ENCODE measurements at places on chromosomes 7 and 10.

DNA sequence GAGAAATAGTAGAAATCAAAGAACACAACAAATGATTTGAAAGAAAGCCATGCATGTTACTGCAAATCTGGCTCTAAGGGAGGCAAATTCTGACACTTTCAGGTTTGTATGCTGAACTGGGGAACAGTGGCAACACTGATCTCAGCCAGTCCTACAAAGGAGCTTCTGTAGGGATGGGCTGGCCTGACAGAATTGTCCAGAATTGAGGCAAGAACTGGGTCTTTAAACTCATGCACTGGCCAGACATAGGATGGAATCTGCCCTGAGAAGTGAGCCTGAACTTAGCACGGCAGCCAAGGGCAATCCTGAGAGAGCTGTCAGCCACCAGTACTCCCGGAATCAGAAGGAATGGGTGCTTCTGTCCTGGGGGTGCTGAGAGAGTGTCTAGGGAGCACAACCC lies 70.9 kb upstream of the RAPGEF5 start:
- DNase-seq: no peak

DNA sequence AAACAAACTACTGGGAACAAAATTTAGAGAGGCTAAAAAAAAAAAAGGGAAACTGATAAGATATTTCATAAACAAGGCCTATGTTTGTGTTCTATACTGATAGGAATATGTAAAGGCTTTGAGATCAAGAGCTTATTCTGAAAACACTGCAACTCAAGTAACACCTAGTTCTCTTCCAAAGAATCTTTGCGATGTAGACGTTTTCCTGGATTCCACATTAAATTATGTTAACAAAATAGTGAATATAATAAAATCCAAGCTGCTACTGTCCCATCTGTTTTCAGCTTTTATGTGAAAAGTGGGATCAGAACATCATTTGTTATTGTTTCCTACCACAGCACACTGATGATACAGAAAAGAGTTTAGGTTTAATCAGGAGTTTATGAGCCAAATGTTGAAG lies 53.0 kb upstream of the RNF148 start:
- no peak for DNase-seq

DNA sequence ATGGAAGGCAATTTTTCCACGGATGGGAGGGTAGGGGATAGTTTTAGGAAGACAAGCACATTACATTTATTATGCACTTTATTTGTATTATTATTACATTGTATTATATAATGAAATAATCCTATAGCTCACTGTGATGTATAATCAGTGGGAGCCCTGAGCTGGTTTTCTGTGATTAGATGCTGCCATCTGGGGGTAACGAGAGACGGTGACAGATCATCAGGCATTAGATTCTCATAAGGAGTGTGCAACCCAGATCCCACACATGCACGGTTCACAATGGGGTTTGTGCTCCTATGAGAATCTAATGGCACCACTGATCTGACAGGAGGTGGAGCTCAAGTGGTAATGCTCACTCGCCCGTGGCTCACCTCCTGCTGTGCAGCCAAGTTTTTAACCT lies 103.9 kb upstream of the STK17A start:
- no peak for DNase-seq

GRCh38 chr7:21946222-21946709 lies 567 bp upstream of the CDCA7L start:
- no peak for DNase-seq

- DNase-seq: no peak
Observed at GRCh38 chr7:159317294-159317693, 172.6 kb upstream of the VIPR2 start.

DNA sequence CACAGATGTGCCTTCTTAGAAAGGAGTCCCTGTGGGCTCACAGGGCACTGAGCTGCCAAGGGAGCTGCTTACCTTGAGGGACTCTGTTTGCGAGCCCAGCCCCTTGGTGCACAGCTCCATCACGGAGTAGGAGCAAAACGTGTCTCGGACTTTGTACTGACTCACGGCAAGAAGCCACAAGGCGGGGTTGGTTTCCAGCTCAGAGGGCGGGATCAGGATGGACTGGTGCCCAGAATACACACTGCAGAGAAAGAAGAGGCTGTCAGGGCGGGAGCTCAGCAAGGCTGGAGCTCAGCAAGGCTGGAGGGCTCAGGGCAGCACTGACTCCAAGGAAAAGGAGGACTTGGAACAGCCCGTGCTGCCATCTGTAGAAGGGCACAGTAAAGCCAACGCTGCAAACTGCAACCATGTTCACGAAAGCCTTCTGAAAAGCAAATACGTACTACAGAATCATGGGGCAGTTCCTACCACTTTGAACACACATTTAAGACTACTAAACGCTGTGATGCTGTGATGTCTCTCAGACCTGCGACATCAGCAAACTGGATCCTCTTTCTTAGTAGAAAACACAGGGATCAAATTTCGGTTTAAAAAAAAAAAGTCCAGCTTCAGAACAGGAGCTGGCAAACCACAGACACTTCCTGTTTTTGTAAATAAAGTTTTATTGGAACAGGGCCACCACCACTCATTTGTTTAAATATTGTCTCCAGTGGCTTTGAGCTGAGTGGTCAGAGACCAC lies 194.3 kb downstream of the ZMYND11 start:
- peak; percentile 70 for DNase-seq

DNA sequence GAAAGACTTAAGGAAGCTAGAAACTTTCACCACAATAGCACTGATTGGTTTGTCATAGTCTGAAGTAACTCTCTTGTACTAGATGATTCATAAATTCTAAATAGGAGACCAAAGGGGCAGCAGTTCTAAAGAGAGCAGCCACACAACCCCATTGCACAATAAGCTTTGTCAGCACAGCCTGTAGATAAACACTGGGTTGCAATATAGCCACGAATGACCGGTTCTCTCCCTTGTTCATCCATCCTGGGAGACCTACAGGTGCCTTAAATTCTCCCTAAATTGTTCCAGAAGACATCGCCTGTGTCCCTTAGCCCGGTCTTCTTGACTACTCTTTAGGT lies 167.0 kb downstream of the SNX13 start:
- DNase-seq: no peak

DNA sequence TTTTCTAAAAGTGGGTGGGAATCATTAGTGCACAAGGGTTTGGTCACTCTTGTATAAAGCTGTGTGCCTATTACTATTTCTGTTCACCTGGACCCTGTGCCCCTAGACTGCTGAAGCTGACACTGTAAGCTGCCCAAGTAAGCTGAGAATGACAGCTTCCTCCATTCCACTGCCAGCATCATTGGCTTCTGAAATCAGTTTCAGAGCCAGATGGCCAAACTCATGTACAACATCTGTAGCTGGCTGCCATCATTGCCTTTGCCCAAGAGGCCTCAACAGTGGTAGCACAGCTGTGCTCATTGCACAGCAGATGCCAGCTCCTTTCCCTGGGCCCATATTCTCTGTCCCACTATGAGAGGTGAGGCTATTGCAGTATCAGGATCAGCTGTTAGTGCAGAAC lies 165.7 kb downstream of the CPEB3 start:
- no peak for DNase-seq

- DNase-seq: no peak
Observed at GRCh38 chr7:116097365-116098009, 66.9 kb upstream of the TFEC start.

DNA sequence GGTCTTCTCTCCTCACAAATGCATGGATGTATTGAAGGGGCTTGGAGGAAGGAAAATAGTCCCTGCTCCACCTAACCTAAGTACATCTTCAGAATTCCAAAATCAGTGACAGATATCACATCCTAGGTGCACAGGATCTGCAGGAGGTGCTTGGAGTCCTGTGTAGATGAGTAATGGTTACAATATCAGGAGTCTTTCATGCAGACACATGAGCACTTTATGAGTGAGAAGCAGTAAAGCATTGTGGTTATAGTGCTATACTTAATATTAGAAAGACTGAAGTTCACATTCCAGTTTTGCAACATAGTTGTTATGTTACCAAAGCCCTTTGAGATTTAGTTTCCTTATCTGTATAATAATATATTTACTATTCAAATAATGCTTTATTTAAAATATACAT lies 516.7 kb downstream of the NEBL start:
- no peak for DNase-seq

- DNase-seq: no peak
Observed at GRCh38 chr7:151206914-151207313, 3.4 kb downstream of the H2BK1 start.

DNA sequence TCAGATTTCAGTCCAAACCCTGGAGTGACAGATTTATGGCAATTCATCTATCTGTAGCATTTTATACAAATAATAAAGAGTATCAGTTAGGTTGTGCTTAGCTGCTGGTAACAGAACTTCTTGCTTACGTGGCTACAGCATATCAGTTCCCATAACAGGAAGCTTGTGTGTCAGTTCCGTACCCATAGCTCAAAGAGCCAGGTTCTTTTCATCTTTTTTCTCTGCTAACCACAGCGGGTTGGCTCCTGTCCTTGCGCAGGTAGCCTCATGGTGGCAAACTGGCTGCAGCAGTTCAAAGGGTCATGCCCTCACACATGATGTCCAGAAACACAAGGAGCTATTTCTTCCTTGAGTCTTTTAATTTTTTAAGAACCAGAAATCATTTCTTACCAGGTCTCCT lies 1041.8 kb downstream of the GATA3 start:
- no peak for DNase-seq

- DNase-seq: no peak
Observed at GRCh38 chr10:21039721-21040120, 142.6 kb upstream of the NEBL start.

- DNase-seq: no peak
Observed at GRCh38 chr10:79433324-79434222, 11.9 kb downstream of the ZCCHC24 start.

GRCh38 chr7:121012919-121013318 lies 24.4 kb downstream of the CPED1 start:
- no peak for DNase-seq

Data from posterior cingulate gyrus (tissue), 11 donors.